ENCODE measurements at places on chromosomes 2 and 18.

DNA sequence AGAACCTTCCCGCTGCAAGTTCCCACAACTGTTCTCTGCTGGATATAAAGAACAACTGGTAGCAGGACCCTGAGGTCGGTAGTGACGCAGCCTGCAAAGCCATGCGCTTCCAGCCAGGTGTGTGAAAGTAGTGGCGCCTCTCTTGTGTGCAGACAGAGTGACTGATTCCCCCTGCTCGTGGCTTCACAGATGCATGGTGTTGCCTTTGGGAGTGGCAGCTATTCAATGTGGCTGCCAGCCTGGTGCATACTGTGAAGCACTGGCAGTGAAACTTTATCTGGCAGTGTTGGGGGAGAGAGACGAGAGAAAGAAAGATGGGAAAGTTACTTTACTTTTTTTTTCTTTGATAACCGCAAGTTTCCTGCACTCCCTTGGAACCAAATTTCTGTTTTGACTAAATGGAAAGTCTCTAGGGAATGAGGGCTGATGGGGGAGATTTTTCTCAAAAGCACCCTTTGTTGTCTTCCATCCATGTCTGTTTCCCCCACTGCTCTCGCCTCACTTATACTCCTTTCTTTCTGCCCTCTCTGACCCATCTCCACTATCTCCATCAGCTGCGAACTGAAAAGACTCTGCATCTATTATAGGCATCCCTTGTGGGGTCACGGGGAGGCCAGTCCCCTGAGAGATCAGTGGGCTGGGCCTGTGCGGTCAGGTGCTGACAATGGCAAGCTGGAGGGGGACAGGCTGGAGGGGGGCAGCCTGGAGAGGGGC is 90.0 kb upstream of the TNP1 start:
- DNase-seq, result no peak

GRCh38 chr2:120314690-120315366 is 31.1 kb upstream of the INHBB start:
- no peak for DNase-seq

DNA sequence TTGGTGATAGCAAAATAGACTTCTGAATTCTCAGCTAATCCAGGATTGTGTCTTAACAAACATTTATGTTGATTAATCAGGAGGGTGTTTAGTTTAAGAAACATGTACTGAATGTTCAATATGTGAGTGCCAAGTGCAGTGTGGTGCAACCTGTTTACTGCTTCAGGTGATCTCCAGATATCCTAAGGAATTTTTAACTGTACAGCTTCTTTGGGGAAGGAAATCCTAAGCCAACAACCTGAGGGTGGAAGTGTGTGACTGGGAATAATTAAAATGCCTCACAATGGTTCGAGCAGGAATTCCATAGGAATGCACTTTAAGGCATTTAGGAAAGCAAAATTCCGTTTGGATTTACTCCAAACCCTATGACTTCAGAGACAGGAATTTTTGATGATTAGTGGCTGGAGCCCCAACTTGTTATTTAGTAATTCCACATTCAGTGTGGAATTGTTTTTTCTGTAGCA is 16.4 kb downstream of the CRIM1 start:
- DNase-seq, result no peak

GRCh38 chr2:164803776-164804466 is 37.7 kb downstream of the COBLL1 start:
- no peak for DNase-seq

DNA sequence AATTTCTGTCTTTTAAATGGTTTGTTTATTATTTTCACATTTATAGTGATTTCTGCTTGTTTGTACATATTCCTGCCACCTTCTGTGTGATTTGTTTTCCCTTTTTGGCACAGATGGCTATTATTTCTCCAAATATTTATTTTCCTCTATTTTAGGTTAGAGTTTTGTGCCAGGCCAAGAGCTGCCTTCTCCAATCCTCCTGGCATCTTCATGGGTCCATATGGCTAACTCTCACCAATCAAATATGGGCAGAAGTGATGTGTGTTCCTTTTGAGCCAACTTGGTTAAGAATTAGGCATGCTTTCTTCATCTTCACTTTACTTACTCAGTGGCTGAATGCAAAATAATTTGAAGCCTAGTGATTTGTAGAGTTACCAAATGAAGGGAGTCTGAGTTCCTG is 697.1 kb upstream of the CELF4 start:
- DNase-seq, result no peak

GRCh38 chr2:240998706-240998994 is 232 bp downstream of the SNED1 start:
- DNase-seq, result no peak

GRCh38 chr18:13278062-13278630 is 59.6 kb downstream of the LDLRAD4 start:
- no peak for DNase-seq
